ENCODE measurements at places on chromosomes 16 and 17.

DNA sequence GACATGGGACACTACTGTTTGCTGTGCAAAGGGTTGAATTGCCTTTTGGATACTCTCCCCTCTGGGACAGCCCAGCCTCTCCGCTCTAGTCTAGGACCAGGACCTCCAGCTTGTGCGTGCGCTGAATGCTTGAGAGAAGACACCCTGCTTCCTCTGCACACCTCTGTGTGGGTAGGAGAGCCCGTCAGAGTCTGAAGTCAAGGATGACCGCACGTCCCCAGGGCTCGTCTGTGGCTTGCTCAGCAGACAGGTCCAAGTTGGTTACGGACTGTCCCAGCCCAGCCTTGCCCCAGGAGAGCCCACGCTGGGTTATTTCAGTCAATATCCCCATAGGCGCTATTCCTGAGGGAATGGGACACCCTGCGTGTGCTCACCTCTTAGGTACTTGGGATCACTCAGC lies 3.7 kb downstream of the C16orf89 start:
- no peak for DNase-seq

DNA sequence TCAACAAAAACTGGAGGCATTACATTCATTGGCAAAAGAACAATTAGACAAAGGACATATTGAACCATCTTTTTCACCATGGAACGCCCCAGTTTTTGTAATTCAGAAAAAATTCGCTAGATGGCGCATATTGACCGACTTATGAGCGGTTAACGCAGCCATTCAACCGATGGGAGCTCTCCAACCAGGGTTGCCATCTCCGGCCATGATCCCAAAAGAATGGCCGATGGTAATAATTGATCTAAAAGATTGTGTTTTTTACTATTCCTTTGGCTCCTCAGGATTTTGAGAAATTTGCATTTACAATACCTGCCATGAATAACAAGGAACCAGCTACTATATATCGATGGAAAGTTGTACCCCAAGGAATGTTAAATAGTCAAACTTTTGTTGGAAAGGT lies 21.4 kb downstream of the ALOX15B start:
- DNase-seq: peak; percentile 84

- no peak for DNase-seq
Measured at GRCh38 chr17:77280304-77281121, 139.7 kb downstream of the SEC14L1 start.

- DNase-seq: no peak
Measured at GRCh38 chr16:8889893-8890548, 7.9 kb downstream of the LITAFD start.

GRCh38 chr16:8179615-8180014 lies 410.7 kb downstream of the TMEM114 start:
- DNase-seq: no peak

DNA sequence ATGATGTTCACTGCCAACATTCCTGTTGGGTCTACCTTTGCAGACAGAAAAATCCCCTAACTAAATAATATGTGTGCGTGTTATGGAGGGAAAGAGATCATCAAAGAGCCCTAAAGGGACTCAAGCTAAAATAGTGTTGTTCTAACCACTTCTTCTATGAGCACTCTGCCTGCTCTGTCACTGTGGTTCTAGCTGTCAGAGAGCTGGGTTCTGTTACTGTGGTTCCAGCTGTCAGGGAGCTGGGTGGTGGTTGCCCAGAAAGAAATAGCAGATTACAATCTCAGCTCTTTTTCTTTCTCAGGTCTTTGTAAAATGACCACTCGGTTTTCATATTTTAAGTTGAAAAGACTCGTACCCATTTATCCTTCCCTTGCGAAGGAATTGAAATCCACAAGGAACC lies 176.3 kb downstream of the HS3ST3A1 start:
- no peak for DNase-seq

- DNase-seq: no peak
Measured at GRCh38 chr17:38844261-38844757, 9.2 kb downstream of the RPL23 start.

DNA sequence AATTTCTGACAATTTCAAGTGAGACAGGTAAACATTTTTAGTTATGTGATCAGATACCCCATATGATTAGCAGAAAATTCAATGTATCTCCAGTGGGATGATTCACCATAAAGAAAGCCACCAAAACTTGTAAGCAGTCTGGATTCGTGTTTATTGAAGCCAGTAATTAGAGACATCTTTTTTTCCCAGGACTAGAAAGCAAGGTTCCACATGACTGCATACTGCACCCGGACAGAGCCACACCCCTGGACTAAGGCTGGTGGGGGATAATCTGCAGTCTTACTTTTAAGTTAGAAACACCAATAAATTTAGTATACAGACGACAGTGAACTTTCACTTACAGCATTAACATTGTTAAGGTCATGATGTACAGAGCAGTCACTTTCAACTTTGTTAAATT lies 24.2 kb upstream of the CMTM4 start:
- DNase-seq: no peak

- DNase-seq: no peak
Measured at GRCh38 chr16:19213885-19214284, 45.8 kb downstream of the SYT17 start.

GRCh38 chr17:11296994-11297393 lies 56.0 kb downstream of the SHISA6 start:
- no peak for DNase-seq

DNA sequence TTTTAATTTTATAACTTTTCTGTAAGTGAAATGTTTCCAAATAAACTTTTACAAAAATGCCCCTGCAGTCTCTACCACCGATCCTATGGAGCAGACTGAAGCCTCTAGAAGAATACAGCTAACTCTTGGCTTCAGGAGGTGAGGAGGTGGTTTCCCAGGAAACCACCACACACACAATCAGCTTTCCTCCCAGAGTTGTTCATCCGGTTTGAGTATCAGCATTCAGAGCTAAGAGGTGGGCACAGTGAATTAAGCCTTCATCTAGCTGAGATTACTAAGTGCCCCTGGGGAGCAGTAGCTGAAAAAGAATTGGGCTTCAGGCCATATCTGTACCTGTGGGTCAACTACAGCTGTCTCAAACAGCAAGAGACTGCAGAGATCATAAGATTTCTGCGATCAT lies 139.7 kb downstream of the AATF start:
- DNase-seq: no peak

- no peak for DNase-seq
Measured at GRCh38 chr16:82364690-82365089, 194.7 kb upstream of the MPHOSPH6 start.

DNA sequence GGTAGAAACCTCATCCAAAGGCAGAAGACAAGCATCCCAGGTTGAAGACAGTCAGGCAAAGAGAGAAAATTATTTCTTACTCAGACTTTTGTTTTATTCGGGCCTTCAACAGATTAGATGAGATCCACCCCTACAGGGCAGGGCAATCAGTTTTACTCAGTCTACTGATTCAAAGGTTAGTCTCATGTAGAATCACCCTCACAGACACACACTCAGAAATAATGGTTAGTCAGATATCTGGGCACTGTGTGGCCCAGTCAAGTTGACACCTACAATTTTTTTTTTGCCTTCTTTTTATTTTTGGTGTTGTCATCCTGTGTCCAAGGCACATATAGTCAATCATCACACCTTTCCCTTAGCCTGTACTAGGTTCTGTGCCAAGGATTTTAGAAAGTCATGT lies 729.8 kb downstream of the WWOX start:
- DNase-seq: no peak

DNA sequence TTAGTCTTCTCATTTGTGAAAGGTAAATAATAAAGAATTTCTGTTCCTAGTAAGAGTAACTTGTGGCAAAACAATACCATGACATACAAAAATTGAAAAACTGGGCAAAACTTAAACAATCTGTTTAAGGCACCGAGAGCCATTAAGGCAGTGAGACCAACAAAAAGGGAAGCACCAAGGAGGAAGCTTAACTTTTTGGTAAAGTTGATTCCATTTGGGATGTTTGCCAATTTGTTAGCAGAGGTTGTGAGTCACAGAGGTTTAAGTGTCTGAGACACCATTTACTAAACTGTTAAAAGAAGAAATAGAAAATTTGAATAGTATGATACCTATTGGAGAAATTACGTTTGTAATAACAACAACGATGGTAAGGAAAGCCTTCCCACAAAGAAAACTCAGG lies 4.9 kb downstream of the SLC35G3 start:
- peak; percentile 29 for DNase-seq

GRCh38 chr17:76208120-76208519 lies 32.2 kb downstream of the RNF157 start:
- no peak for DNase-seq

GRCh38 chr16:14961405-14962186 lies 13.2 kb upstream of the PDXDC1 start:
- DNase-seq: no peak

DNA sequence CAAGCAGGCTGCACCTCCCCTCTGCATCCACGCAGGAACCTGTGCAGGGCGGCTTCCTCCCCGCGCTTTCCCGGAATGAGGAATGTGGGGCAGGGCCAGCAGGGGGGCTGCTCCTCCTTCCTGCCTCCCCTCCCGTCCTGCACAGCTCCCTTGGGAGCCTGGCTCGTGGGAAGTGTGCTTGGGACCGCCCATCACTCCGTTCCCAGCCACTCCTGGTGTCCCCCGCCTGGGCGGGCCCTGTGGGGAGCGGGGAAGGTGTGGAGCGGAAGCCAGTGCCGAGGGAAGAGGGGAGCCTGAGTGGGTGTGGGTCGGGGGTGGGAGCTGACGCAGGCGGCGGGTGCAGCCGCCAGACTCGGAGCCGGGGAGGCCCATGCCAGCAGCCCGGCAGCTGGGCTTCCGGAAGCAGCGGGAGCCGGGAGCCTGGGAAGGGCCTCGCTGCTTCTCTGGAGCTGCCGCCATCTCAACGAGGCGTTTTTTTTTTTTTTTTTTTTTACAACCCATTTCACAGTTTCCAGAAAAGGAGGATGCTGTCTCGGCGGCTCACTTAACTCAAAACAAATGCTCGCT lies 24.1 kb downstream of the BAHCC1 start:
- DNase-seq: peak; percentile 73

DNA sequence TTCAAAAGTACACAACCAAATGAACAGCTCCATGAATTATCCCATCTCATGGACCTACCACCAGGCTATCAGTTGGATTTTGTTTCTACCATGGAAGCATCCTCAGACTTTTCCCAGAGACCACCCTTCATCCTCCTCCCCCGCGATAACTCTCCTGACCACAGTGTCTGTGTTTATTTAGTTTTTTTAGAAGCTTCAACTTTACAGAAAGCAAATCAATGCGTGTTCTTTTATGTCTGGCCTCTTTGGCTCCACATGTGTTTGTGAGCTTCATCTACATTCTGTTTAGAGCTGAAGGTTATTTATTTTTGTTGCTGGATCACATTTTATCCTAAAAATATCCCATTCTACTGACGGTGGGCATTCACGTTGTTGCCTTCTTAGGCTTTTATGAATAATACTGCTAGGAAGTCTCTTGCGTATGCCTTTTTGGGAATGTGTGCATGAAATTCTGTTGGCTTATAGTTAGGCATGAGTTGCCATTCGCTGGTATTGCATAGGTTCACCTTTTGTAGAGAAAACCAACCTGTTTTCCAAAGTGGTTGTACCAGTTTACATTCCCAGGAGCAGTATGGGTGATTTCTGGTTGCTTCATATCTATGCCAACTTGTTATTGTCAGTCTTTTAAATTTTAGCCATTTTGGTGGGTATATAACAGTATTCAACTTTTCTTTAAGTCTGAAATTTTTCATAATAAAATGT lies 83.0 kb downstream of the CMIP start:
- no peak for DNase-seq

GRCh38 chr16:88264641-88265285 lies 118.0 kb upstream of the ZNF469 start:
- peak; percentile 89 for DNase-seq

All from cardiac muscle cell (in vitro differentiated cells and primary cell).